ENCODE measurements at places on chromosomes 4 and X.

- DNase-seq = no peak
- H3K4me3 ChIP-seq = no peak overlapping the region
- no peaks in the 10 kb centered on the region for H3K4me1 ChIP-seq
- no peaks in the 10 kb centered on the region for H3K27me3 ChIP-seq
- no peak overlapping the region for H3K27ac ChIP-seq
Measured at GRCh38 chrX:108993909-108994308, 257.5 kb upstream of the IRS4 start.

- H3K27me3 ChIP-seq = no peaks in the 10 kb centered on the region
- H3K4me3 ChIP-seq = no peak overlapping the region
- no peak for DNase-seq
- H3K4me1 ChIP-seq = peaks cover 7% of the 10 kb centered on the region
Measured at GRCh38 chr4:16029886-16030285, 53.9 kb downstream of the PROM1 start.

GRCh38 chrX:71910986-71911730 lies 513 bp downstream of the NHSL2 start:
- H3K27ac ChIP-seq = no peak overlapping the region
- DNase-seq = no peak
- H3K4me3 ChIP-seq = peak overlapping the region; percentile 90
- peaks cover 3% of the 10 kb centered on the region for H3K4me1 ChIP-seq
- peaks cover 2% of the 10 kb centered on the region for H3K36me3 ChIP-seq

DNA sequence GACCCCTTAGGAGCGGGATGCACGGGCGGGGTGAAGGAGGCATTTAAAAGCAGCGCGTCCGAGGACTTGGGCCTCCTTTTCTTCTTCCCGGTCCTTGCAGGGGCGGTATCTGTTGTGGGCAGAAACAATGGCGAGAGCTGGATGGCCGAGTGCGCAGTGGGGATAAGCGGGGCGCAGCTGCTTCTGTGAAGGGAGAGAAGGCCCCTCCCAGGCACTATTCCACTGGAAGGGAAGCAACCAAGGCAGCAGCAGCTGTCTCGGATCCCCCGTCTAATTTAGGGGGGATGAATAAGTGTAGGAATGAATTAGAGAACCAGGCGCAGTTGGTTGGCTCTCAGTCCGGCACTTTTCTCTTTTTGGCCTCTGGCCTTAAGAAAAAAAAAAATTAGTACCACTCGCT lies 995 bp downstream of the SMARCA5 start:
- H3K27me3 ChIP-seq = no peaks in the 10 kb centered on the region
- no peaks in the 10 kb centered on the region for H3K4me1 ChIP-seq
- H3K36me3 ChIP-seq = no peaks in the 10 kb centered on the region
- peak overlapping the region; percentile 88 for H3K4me3 ChIP-seq
- no peak for DNase-seq

- DNase-seq = no peak
- no peak overlapping the region for H3K27ac ChIP-seq
- no peaks in the 10 kb centered on the region for H3K27me3 ChIP-seq
- H3K36me3 ChIP-seq = no peaks in the 10 kb centered on the region
- H3K4me3 ChIP-seq = no peak overlapping the region
Measured at GRCh38 chrX:88072339-88073030, 554.9 kb downstream of the KLHL4 start.

DNA sequence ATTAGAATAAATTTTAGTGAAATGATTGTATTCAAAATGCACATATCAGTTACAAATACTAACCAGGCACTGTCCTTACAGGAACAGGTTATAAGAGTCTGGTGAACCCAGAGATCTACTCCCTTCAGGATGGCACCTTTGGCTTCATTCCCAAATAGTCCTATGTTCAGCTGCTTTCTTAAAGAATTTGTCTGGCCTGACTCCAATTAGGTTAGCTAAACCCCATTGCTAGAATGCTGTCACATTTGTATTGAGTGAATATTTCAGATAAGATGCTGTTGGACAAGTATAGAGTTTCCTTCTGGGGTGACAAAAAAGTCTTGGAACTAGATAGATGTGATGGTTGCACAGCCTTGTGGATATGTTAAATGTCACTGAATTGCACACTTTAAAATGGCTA lies 69.4 kb downstream of the EFHC2 start:
- no peak overlapping the region for H3K27ac ChIP-seq
- H3K27me3 ChIP-seq = no peaks in the 10 kb centered on the region
- H3K36me3 ChIP-seq = no peaks in the 10 kb centered on the region
- no peak overlapping the region for H3K4me3 ChIP-seq
- DNase-seq = no peak

- no peak for DNase-seq
- H3K4me1 ChIP-seq = peaks cover 8% of the 10 kb centered on the region
- H3K27me3 ChIP-seq = no peaks in the 10 kb centered on the region
- no peak overlapping the region for H3K27ac ChIP-seq
- H3K4me3 ChIP-seq = no peak overlapping the region
- H3K36me3 ChIP-seq = no peaks in the 10 kb centered on the region
Measured at GRCh38 chr4:3825530-3825929, 59.3 kb downstream of the ADRA2C start.

DNA sequence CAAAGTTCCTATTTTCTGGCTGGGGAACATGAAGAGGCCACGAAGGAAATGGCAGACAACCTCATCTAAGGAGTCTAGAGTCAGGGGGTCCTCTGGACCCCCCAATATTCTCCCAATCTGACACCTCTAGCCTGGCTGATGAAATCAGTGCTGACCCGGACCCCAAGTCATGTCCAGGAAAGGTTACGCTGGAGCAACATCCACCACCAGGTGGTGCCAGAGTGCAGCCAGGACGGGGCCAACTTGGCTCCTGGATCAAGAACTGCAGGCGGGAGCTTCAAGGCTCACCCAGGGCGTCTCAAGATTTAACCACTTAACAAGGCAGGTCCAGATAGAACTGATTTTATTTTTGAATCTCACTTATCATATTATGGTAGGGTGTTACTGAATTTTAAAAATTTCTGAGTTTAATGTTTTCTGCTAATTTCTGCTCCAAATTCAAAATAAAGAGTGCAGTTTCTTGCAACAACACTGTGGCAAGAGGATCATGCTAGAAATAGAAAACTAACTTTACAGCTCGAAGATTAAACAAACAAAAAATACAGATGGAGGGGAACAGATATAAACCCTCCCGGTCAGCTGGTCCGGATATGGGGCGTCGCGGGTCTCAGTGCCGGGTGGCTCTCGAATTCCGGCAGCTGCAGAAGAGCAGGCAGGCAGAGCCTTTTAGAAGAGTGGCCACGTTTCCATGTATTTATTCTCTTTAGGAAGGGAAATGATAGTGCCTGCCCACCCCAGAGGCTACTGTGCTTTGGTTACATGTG lies 135.5 kb downstream of the AFAP1 start:
- no peak overlapping the region for H3K4me3 ChIP-seq
- no peaks in the 10 kb centered on the region for H3K27me3 ChIP-seq
- peaks cover 5% of the 10 kb centered on the region for H3K4me1 ChIP-seq
- H3K36me3 ChIP-seq = 0 out of 2 replicates have a peak, but pooled peaks cover 2% of the 10 kb centered on the region
- peak; percentile 58 for DNase-seq
